ENCODE measurements at places on chromosomes 7 and 10.

GRCh38 chr7:75951506-75951905 lies 36.6 kb downstream of the POR start:
- no peak for DNase-seq

DNA sequence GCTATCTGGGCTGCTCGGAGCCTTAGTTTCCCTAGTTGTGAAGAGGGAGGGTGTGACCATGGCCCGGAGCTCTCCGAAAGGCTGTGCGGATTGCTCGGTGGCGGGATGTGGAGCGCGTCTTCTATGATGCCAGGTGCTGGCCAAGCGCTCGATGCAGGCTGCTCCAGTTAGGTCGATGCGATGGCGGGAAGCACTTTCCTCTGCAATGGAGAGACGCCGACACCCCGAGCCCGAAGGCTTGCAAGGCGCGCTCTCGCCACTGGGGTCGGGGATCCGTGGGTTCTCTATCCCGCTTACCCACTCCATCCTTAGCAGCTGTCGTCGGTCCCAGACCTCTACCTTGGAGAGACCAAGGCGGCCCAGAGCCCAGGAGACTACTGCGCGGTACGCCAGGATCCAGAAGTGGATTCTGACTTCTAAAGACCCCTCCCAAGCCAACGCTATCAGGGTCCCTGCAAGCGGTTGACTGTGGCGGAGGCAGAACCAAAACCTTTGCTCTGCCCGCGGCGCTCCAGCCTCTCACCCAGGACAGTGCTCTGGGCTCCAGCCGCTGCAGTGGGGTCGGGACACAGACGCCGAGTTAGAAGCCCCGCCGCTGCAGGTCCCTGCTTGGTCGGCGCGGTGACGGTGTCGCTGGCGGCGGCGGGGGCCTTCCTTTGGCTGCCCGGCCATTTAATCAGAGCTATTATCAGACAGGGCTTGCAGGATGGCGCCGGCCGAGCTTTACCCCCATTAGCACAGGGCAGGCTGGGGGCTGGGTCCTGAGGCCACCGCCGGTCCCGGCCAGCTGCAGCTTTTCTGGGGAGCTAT lies 7.8 kb upstream of the TBX20 start:
- no peak for DNase-seq

GRCh38 chr10:128287921-128288320 lies 161.7 kb upstream of the MKI67 start:
- DNase-seq = no peak

GRCh38 chr10:78757344-78757925 lies 311.3 kb upstream of the ZMIZ1 start:
- no peak for DNase-seq

DNA sequence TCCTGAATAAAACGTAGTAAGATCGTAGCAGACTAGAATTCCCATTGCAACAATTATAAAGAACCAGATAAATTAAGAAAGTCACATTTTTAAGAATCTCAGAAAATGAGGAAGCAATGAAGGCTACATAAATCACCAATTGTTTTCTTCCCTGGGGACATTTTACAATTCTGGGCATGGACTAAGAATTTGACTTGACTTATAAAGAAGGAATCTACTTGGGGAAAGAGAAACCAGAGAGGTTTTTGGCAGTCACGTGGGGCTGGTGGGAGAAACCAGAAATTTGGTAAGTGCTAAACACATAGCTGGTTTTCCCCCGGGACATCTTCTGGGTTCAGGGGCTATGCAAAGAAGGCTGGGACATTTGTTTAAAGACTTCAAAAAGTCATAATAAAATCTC lies 109.8 kb upstream of the IL6 start:
- DNase-seq = no peak

- DNase-seq = no peak
Observed at GRCh38 chr10:548238-548901, 141.1 kb downstream of the DIP2C start.

DNA sequence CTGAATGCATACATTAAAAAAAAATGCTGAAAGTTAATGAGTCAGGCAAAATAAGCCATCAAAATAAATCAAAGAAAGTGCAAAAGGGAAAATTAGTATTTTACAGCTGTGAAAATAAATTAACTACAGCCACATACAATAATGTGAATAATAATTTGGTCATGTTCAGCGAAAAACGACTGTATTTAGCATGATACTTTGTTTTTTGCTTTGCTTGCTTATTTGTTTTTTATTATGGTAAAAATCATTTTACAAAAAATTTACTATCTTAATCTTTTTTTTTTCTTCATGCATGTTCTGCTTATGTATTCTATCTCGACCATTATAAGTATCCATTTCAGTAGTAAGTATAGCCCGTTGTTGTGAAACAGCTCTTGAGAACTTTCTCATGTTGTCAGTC lies 77.1 kb downstream of the RAB18 start:
- no peak for DNase-seq

DNA sequence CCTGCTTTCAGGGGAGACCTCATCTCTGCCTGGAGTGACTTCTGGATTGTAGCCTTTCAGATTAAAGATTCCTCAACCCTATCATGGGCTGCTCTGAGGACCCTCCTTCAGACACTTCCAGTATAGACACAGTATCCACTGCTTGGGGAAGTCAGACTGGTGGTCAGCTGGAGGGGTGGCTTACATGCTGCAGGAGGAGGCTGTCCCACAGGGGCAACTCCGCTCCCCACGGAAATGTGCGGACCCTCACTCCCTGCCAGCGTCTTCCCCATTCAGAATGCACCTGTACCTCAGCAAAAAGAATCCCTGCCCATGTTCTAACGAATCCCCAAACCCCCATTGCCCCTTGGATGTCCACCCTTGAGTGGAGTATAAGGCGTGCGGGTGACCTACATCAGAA lies 95.5 kb downstream of the DOCK4 start:
- DNase-seq = no peak

DNA sequence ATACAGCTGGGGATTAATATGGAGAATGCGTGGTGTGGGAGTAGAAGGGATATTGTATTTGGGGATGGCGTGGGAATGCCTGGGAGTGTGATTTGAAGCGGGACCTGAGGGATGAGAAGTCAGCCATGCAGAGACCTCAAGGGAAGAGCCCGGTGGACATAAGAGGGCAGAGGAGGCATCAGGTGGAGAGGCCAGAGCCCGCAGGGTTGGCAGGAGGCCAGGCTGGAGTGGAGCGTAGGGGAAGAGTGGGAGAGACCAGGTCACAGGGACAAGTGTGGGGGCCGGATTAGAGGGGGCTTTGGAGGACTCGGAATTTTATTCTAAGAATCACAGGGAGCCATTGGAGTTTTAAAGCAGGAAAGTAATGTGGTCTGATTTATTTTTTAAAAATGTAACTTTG lies 2.0 kb downstream of the NDUFB2 start:
- no peak for DNase-seq

DNA sequence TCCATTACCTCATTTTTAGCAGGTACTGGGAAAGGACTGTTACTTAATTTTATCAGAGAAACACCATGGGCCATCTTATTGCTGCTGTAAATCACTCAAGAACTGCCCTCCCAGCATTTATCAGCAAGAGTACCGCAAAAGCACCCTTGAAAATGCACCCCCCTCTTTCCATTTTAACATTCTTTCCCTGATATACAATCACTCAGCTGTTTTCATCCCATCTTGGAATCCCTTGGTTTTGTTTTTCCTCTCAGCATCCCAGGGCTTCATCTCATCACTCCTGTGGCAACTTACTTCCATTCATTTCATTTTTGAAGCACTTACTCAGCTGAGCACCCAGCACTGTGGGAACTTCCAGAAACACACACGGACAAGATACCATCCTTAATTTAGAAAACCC lies 36.5 kb downstream of the RAPGEF5 start:
- DNase-seq = no peak

DNA sequence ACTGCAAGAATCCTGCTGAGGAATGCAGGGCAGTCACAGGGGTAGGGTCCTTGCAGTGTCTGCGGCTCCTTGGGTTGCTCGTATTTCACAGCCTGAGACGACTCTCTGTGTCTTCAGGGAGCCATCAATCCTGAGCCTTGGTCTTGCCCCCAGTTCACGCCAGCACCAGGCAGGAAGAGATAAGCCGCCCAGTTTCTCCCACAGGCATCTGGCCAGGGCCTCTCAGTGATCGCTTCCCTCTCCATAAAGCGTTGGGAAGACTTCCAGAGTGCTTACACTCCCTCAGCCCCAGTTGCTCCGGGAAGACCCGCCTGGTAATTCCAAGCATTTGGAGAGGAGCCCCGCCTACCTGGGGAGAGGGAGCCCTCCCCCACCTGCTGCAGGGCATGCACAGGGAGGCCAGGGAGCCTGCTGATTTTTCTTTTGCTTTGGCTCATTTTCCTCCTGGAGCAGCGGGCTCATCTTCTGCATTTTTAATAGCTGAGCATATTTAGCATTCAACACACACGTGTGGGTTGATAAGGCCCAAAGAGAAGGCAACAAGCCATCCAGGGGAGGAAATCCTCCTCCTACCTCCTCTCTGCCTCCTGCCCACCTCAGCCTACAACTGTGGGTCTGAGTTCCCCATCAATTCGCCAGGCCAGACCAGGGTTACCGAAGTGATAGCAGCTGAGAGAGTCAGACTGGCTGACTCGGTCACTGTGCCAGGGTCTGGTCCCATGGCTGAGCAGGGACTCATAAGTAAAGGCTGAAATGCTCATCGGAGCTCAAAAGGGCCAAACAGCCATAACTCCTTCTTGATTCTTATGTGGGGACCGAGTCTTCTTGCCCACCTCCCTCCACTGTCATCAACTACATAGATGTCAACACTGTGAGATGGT lies 74.4 kb upstream of the EFCAB10 start:
- DNase-seq = peak; percentile 30

GRCh38 chr7:7996568-7996967 lies 28.0 kb downstream of the GLCCI1 start:
- DNase-seq = no peak

DNA sequence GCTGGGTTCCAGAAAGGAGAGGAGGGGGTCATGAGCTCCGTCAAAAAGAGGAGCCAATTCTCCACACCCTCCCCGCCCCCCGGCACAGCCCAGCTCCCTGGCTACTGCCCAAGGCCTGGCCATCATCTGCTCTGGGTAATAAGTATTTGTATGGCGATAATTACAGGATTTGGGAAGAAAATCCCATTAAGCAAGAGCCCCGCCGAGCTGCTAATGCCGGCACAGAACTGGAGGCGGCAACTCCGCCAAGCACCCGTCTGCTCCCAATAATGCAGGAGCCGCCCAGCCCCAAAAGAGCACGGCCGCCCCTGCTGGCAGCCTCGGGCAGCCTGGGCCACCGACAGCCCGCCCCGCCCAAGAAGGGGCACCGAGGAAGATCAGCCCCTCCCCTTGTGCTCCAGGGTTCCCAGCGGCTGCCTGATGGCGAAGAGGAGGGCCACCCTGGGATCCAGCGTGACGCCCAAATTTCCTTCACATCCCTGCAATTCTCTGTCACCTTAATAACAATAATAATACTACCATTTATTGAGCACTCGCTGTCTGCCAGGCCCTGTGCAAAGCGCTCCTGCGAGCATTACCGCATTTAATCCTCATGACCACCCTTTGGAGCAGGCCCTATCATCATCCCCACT lies 5.9 kb downstream of the SLIT1 start:
- peak; percentile 74 for DNase-seq
